Activated CD4-positive, alpha-beta T cell treated with anti-CD3 and anti-CD28 coated beads, Interleukin-2, amount 50 U/mL, for 24 hours (primary cell): ENCODE measurements at places on chromosomes 3 and 15.

DNA sequence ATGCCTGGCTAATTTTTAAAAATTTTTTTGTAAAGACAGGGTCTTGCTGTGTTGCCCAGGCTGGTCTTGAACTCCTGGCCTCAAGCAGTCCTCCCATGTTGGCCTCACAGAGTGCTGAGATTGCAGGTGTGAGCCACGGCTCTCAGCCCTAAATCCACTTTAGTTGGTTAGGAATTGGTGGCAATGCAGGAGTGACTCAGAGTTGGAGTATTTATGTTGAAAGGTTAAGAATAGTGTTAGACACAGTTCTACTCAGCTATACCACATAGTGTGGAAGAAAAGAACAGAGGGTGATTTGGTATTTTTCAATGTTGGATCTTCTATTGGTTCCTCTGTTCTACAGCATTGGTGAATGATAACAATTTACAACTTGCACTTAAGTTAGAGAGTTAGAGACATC, 7.6 kb downstream of the ZNF639 start:
- no peak for DNase-seq

GRCh38 chr3:11221818-11222415, 50.3 kb upstream of the ATG7 start:
- no peak for DNase-seq

- DNase-seq: no peak
Observed at GRCh38 chr3:8365541-8365940, 136.1 kb upstream of the LMCD1 start.

- no peak for DNase-seq
Observed at GRCh38 chr15:69138963-69139362, 21.5 kb upstream of the GLCE start.

DNA sequence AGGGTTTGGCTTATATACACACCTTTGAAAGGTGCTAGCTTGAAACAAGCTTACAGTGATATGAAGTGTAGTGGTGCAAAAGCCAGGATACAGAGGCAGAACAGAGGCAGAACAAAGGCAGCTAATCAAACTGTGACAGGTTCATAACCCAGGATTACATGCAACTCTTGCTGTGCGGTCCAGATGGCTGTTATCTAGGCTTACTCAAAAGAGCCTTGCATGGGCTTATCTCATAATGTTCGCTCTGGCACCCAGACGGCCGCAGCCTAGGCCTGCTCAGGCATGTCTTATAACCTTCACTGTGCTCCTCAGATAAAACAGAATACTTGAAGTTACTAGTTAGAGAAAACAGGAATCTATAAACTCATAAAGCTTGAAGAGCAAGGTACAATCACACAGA, 22.8 kb upstream of the NOX5 start:
- no peak for DNase-seq

DNA sequence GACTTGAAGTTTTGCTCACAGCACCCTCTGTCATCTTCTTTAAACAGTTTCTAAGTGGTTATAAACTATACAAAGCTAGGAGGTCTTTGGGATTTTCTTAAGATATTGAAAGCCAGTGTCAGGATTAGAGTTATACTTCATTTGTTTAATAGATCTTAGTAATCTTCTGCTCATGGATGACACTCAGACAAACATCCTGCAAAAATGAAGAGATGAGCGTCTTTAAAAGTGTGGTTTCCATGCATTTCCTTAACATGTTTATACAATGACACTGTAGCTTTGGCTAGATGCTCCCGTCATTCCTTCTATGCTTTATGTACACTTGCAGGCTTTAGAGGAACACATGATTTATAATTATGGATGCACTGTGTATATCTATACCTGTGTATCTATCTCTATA, 182.2 kb downstream of the NAALADL2 start:
- no peak for DNase-seq

DNA sequence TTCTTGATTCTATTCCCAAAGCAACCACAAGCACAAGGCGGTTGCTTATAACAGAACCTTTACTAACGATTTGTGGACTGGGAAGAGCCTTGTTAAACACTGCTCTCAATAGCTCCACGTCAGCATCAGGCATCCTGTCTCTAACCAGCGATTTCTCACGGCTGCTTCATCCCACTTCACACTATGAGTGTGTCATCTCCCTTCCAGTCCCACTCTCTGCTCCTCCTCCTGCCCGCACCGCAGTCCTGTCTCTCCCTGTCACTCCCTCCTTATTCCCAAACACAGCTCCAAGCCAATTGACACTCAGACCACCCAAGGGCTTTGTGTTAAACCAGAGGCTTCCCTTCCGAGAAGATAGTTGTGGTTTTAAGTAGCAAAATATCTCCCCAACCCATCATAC, 94.8 kb downstream of the ABHD5 start:
- no peak for DNase-seq

DNA sequence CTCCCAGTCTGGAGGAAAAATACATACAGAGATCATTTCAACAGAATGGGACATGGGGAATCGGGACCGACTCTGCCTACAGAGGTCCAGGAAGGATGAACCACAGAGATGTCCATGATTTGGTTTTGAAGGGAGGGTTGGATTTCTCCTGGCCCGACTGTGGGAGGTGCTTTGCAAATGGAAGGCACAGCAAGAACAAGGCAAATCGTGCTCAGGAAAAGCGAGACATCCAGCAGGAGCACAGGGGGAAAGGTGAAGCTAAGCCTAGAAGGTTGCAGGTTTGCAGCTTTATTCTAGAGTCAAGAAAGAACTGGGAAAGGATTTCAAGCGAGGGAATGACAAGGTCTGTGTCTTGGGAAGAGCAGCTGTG, 181.9 kb downstream of the OPA1 start:
- no peak for DNase-seq

DNA sequence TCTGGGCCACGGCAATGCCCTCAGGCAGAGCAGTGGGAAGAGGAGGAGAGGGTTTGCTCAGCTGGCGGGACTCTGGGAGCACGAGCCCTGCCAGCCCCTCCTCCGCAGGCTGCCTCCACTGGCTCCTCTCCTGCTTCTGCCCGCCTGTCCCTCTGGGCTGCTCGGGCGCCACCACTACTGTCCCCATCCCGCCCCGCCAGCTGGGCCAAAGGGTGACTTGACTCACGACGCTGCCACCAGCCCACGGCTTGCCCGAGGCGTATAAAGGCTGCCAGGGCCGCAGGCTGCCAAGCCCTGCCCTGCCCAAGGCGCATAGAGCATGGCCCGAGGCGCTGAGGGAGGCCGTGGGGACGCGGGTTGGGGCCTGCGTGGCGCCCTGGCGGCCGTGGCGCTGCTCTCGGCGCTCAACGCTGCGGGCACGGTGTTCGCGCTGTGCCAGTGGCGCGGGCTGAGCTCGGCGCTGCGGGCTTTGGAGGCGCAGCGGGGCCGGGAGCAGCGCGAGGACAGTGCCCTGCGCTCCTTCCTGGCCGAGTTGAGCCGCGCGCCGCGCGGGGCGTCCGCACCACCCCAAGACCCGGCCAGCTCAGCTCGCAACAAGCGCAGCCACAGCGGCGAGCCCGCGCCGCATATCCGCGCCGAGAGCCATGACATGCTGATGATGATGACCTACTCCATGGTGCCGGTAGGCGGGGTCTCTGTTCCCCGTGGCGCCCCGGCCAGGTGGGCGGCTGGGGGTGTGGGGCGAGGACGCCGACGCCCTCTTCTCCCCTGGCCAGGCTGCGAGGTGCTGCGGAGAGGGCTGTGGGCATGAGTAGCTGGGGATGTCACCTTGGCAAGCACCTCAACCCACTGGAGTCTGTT, at the start of gene GLDN:
Gene GLDN, plus strand, starts transcription at position 290 of the 861 bp plus-strand sequence. Its CDS starts 30 bp downstream, at position 320.
- no peak for DNase-seq

DNA sequence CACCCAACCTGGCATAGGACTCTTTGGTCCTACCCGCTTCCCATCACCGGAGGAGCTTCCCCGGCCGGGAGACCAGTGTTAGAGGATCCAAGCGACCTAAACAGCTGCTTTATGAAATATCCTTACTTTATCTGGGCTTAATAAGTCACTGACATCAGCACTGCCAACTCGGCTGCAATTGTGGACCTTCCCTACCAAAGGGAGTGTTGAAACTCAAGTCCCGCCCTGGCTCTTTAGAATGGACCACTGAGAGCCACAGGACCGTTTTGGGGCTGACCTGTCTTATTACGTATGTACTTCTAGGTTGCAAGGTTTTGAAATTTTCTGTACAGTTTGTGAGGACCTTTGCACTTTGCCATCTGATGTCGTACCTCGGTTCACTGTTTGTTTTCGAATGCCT, 761.2 kb upstream of the LMCD1 start:
- no peak for DNase-seq

DNA sequence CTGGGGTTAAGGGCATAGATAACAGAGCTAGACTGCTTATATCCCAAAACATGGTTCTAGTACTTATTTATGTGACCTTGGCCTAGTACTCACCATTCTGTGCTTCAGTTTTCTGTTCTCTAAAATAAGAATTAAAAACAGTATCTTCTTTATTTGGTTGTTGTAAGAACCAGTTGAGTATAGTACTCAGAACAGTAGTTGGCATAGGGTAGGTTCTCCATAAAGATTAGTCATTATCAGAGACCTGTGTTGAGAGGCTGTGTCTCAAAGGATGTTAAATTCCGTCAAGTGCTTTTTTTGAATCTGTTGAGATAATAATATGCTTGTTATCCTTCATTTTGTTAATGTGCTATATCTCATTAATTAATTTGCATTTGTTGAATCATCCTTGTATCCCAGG, 47.4 kb upstream of the OSTN start:
- DNase-seq: no peak

GRCh38 chr3:123068601-123069381, 2.0 kb downstream of the PDIA5 start:
- DNase-seq: no peak

DNA sequence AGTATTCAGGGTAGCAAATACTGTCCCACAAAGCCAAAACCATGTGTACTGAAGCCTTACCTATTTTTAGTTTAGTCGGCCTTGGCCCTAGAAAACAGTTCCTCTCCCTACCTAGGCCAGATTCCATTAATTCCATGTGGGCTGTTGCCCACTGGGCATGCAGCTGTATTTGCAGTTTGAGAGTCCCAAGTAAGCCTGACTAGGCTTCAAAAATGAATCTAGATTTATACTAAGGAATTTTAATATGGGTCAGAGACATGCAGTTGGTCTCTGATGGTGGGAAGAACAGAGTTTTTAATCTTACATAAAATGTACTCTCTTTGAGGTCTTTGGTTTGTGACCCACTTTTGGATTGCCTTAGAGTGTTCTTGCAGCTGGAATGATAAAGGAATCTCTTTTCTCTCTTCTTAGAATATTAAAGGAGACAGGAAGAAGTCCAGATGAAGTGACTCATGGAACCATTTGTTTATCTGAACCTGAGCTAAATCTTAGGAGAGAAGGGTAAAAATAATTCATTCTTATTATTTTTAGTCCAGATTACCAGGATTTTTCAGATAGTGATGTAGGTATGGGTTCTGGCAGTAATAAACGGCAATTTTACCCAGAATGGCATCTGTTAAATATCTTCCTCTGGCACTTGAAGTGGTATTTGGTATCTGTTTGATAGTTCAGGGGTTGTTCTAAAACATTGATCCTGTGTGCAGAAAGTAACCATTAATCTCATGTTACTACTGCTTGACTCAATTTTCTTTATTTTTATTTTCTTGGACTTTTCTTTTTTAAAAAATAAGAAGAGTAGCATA, 33.8 kb downstream of the GLCE start:
- DNase-seq: no peak

GRCh38 chr3:87082796-87083440, 92.0 kb upstream of the VGLL3 start:
- no peak for DNase-seq

GRCh38 chr15:71451130-71451529, 335.9 kb downstream of the THSD4 start:
- DNase-seq: no peak

DNA sequence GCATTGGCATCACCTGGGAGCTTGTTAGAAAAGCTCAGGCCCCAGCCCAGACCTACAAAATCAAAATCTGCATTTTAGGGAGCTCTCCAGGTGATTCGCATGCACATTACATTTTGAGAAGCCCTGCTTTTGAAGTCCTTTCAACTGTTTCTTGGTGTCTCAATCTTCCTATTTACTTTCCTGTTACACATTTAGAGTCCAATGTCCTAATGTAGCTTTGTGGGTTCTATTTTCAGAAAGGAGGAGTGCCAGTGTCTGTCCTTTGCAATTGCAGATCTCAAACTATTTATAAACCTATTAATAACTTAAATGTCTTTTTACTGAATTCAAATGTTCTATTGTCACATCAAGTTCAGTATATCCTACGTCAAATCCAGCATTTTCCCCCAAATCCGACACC, 27.8 kb upstream of the MYRIP start:
- DNase-seq: no peak

DNA sequence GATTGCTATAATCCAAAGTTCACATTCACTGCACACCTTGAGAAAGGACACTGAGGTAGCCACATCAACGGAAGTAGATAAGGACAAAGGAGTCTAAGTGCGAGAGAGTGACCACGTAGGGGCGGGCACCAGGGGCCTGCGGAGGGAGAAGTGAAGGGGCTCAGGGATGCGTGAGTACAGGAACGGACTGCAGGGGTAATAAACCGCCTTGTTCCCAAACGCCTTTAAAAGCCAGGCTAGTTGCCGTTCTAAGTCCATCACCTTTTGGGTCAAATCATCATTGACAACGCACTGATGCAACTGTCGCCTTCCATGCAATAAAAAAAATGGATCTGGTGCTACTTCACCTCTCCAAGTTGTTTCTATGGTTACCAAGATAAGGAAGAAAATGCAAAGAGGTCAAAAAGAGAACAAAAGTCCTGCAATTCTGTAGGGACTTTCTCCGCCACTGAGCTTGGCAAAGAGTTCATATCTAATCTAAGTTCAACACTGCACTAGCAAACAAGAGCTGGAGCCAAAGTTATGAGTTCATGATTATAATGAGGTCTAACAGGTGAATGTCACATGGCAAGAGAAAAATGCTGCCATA, 32.6 kb upstream of the ATP11B start:
- DNase-seq: no peak

DNA sequence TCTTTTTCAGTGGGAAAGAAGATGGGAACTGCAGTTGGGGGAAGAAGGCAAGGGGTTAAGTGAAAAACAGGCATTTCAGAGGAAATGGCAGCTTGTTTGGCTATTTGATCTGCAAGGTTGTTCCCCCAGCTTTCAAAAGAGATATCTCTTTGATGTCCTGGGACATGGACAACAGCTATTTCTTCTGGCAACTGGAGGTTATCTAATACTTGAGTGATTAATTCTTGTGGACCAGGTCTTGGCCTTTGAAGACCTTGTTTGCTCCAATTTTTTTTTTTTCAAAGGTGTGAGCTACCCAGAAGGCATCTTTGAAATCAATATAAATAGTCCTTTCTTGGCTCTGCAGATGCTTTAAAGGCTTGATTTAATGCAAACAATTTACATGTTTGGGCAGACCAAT, 51.5 kb downstream of the KATNBL1 start:
- DNase-seq: no peak

DNA sequence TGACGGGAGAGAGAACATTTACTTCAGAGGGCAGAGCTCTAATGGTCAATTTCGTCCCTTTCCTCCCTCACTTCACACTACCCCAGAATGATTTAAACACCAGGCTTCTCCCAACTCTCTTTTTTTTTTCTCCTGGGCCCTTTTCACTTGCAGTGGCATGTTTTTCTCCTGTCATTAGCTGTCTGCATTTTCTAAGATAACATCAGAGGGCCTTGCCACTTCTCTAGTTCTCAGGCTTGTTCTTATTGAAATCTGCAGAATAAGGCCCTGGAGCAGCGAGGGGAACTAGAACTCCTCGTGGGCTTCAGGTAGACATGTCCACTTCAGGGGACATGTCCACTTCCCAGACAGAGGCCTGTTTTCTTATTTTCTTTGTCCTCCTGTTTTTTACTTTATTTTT, 514.4 kb upstream of the TBL1XR1 start:
- DNase-seq: no peak

GRCh38 chr15:32908135-32908801, 190.5 kb downstream of the GREM1 start:
- DNase-seq: no peak
